ENCODE measurements at places on chromosomes 4 and X.

DNA sequence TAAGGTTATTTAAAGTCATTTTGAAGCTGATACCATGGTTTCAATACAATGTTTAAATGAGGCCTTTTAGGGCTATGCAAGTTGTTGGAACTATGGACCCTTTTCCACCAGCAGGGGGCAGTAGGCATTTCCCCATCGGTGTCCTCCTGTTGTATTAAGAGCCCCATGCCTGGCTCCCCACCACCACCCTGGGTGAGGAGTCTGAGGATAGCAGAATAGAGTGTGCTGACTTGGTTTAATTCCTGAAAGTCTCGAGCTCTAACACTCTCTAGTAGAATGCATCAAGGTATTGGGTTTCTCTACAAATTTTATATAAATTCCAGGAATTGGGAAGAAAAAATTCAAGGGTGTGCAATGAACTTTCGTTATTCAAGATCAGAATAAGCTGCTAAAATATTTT is 234.8 kb upstream of the JADE1 start:
- peak; percentile 89 for DNase-seq

GRCh38 chr4:166174717-166175490 is 301.9 kb downstream of the TLL1 start:
- no peak for DNase-seq

DNA sequence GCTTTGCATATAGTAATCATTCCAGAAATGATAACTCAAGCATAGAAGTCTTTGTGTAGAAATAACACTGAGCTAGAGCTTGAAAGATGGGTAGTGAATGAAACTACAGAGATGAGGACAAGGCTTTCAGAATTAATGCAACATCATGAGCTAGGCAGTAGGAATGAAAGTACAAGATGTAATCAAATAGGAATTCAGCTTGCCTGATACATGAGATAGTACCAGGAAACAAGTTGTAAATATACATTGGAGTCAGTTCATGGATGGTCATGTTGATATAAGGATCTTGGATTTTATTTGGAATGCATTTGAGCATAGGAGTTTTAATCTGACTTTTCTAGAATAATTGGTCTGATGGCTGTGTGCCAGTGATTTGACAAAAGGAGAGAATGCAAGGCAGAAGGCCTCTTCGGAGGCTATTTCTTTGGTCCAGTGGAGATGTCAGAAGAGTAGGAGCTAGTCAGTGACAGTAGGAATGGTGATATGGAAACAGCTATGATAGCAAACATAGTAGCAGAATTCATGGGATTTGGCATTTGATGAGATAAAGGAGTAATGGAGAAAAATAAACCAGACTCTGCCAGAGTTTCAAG is 206.4 kb upstream of the PACRGL start:
- DNase-seq = no peak

DNA sequence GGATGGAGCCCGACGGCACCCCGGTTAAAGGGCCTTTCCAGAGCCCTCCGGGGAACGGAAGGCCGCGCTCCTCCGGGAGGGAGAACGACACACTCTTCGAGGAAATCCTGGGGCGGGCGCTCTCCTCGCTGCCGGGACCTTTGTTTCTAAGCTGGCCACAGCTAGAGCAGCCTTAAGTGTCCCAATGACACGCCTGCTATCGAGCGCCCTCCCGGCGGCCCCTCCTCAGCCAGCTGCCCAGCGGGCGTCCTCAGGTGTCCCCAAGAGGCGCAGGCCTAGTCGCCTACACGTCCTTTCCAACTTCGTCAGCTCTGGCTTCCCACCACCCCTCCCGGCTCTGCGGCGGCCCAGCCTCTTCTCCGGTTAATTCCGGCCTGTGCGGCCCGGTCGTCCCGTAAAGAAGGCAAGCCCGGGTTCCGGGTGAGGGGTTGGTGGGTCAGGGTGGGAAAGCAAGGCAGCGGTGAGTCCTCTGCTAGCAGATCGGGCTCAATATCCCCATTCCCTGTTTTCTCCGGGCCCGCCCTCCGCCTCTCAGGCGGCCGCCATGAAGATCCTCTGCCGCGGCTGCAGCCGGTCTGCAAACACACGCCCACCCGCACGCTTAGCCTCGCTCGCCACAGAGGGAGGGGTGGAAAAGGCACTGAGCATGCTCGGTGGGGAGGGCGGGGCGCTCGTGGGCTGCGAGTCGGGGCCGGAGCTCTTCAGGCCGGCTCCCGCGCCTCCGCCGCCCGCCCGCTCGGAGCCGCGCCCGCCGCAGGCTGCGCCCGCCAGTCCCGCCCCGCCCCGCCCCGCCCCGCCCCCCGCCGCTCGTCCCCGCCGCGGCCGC is at the start of gene RAP1GDS1:
TSS of gene RAP1GDS1 (plus strand) at position 806 of the 826 bp plus-strand sequence. CDS start 182 bp downstream, outside the sequence.
- DNase-seq = peak; percentile 93

GRCh38 chrX:105564501-105564900 is 257.8 kb upstream of the NRK start:
- DNase-seq = peak; percentile 63

DNA sequence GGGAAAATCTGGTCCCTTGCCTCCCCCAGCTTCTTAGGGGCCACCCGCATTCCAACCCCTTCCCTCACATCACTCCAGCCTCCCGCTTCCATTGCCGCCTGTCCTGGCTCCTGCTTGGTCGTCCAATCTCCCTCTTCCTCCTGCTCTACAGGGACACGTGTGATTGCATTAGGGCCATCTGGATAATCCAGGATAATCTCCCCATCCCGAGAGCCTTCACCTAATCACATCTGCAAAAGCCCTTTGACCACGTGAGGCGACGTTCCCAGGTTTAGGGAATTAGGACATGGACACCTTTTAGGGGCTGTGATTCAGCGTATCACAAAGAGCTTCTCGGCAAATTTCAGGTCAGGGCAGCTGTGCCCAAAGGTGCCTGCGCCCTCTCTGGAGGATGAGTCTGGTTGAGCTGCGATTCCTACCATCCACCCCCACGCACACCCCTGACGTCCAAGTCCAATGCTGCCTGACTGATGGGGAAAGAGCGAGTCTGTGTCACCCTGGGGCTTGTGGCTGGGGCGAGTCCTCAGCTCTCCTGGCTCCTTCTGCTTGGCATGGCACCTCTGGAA is 104.6 kb downstream of the PSAPL1 start:
- no peak for DNase-seq

GRCh38 chr4:1720163-1720983 is 750 bp downstream of the TMEM129 start:
- DNase-seq = peak; percentile 39

DNA sequence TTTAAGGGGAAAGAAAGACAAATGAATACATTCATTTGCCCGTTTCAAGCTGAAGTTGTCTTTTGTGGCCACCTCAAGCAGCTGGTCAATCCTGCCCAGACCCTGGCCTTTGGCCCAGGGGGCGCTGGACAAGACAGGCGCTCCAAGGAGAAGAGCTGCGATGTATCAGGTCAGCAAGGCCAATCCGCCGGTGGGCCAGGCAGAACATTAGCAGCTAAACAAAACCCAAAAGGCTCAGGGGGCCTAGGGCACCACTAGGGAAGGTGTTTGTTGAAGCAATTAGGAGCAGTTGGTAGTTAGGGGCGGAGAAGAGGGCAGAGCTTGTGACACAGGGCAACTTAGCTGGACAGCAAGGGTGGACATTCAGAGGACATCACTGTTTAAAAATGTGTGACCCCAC is 60.8 kb upstream of the TMEM33 start:
- no peak for DNase-seq

GRCh38 chrX:16144420-16144819 is 21.1 kb downstream of the GRPR start:
- no peak for DNase-seq

- DNase-seq = no peak
These were observed 86.0 kb upstream of the NMU start for GRCh38 chr4:55722132-55722531.

DNA sequence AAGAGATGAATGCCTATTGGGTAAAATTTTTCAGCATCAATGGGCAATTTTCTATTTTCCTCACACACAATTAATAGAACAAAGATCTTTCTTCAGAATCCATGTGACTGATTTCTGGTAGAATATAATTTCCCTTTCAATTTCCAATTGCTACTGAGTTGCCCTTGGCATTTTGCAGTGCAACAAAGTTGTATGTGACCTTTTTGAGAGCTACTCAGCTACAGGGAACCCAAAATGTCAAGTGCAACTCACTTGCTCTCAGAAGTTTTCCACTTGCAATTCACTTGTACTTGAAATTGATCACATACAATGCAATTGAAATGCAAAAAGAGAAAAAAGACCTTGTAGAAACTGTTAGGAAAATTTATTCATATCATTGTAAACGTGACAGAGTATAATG is 245.5 kb downstream of the BANK1 start:
- no peak for DNase-seq

DNA sequence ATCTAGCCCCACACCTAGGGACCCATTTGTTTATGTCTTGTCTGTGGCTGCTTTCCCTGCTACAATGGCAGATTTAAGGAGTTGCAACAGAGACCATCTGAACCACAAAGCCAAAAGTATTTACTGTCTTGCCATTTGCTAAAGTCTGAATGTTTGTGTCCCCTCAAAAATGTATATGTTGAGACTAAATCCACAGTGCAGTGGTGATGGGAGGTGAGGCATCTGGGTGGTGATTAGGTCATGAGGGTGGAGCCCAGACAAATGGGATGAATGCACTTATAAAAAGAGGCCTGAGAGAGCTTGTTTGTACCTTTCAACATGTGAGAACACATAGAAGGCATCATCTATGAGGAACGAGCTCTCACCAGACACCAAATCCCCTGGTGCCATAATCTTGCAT is 137.3 kb downstream of the TMEM144 start:
- DNase-seq = no peak

DNA sequence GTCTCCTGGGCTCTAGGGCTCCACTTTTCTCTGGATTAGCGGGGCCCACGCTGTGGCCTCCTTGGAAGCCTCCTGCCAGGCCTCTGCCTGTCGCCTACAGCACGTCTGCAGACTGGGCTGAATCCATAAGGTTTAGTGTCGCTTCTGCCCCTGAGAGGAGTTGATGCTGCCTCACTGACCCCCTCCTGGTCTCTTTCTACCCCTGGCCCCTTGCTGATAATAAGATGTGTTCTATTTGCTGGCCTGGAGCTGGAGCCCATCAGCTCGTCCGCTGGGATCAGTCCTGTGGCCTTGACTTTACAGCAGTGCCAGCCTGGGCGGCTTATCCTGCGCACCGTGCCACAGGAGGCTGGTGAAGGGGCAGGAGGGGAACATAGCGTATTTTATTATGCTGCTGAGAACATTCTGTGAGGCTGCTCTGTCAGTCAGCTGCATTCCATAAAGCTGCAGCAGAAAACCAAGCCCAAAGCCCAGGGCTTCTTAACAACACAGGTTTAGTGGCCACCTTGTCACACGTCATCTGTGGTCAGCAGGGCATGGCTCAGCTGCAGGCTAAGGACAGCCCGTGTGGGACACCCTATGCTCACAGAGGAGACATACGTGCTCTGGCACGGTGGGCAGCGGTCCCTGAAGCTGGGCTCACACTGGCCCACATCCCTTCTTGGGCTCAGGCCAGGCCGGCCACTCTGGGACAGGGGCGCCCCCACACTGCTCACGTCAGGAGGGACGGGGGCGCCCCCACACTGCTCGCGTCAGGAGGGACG is 29.3 kb upstream of the HGFAC start:
- no peak for DNase-seq

- no peak for DNase-seq
These were observed 51.0 kb upstream of the SPIN4 start for GRCh38 chrX:63402106-63402505.

GRCh38 chr4:54402880-54403480 is 173.9 kb downstream of the PDGFRA start:
- no peak for DNase-seq

DNA sequence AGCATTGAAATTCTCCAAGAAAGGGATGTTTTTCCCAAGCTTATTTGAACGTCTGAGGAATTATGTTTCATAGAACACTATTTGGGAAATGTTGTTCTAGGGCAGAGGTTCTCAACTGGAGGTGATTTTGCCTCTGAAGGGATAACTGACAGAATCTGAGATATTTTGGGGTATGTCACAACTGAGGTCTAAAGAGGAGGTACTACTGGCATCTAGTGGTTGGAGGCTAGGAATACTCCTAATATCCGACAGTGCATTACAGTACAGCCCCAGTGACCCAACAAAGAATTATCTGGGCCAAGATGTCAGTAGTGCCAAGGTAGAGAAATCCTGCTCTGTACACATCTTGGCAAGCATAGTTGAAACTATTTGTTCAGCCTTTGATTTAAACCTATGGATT is 6.4 kb downstream of the HSPA4L start:
- peak; percentile 25 for DNase-seq

DNA sequence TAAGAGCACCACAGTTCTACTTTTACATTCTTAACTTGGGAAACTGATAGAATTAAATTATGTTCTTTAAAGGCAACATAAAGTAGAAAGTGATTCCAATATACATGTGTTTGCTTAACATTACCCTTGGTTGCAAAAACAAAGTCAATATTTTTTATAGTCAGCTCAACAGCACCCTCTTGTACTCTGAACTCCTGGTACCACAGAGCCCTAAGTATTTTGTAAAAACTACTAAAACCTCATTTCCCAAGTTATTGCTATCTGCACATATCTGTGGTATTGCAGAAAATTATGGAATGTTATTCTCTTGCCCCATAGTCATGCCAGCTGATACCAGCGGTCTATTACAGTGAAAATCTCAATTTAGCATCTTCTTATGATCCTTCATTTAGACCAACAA is 2.9 kb downstream of the KIF4A start:
- no peak for DNase-seq

DNA sequence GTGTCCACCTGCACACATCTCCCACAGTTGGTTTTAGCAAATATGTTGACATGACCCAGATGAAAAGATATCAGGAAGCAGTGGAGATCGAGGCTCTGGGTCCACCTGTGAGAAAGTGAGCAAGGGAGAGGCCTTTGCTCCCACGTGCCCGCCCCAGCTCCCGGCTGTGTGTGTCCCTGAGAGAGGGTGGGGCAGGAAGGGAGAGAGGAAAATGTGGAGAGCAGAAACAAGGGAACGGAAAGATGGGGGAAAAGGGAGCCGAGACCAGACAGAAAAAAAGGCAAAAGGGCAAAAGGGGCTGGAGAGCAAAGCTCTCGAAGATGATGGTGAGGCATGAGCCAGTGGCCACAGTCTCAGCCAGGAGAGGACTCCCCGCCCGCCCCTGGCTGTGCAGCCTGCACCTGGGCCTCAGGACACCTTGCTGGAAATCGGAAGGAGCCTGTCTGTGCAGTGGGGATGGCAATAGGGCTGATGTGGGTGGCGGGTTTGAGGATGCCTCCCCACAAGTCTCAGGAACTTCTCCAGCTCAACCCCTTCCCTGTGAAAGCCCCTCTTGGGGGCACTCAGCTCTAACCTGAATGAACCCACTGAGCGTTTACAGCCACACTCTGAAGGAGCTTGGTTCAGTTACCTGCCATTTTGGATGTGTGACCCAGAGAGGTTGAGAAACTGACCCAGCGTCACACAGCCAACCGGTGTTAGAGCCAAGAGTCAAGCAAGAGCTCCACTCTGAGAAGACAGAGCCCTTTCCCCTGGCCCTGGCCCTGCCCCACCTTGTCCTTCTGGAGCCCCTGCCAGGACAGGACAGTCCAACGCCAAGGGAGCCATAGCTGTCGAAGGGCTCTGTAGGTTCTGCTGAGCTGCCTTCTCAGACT is 20.3 kb upstream of the MSX1 start:
- DNase-seq = no peak
